ENCODE measurements at places on chromosomes 3 and 15.

DNA sequence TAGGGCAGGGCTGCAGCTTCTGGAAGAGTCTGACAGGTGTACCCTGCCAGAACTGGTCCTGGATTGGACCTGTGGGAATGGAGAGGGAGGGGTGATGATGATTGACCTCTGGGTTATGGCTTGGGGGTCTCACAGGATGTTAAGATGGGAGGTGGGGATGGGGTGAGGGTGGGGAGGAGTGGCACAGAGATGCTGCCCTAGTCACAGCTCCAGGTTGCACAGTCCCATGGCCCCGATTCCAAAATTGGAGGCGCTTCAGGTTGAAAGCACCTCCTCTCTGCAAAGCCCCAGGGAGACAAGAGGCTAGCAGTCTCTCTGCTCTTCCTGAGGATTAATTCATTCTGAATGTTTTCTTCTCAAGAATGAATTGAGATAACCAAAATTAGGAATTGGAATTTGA is 101.4 kb downstream of the FAM43A start:
- DNase-seq, result no peak

- no peak for DNase-seq
Measured at GRCh38 chr3:46354984-46355383, 1.1 kb downstream of the CCR2 start.

GRCh38 chr15:55897560-55898336 is 95.7 kb downstream of the NEDD4 start:
- no peak for DNase-seq

DNA sequence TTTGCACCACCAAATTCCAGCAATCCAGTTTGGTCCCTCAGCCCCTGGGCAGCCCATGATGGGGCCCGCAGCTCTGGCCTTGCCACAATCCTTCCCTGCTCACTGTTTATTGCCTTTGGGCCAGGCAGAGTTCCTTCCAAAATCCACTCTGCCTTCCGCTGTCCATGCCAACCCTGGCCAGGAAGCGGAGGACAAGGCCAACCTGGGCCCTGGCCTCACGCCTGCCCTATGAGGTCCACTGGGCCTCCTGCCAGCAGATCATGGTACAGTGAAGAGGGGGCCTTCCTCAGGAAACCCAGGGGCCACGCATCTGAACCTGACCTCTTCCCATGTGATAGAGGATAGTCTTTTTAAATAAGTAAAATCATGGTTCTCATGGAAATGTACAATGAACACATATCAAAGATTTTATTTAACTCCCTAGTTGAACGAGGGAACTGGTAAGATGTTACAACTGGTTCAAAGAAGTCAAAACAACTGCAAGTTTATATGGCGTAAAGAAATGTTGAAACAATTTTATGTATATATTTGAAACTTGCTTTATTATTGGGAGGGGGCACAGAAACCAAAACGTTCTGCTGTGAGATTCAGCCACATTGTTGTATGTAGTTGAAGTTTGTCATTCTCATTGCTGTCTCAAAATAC is 95.8 kb upstream of the TNFAIP8L3 start:
- DNase-seq, result no peak

All from fibroblast of skin of left quadriceps (primary cell).